CD4-positive, alpha-beta T cell treated with Interleukin-15 for 4 hours (primary cell): ENCODE measurements at places on chromosomes 6 and 20.
A peak's percentile ranks its signal among the peaks of the same experiment; 100 is the strongest.

DNA sequence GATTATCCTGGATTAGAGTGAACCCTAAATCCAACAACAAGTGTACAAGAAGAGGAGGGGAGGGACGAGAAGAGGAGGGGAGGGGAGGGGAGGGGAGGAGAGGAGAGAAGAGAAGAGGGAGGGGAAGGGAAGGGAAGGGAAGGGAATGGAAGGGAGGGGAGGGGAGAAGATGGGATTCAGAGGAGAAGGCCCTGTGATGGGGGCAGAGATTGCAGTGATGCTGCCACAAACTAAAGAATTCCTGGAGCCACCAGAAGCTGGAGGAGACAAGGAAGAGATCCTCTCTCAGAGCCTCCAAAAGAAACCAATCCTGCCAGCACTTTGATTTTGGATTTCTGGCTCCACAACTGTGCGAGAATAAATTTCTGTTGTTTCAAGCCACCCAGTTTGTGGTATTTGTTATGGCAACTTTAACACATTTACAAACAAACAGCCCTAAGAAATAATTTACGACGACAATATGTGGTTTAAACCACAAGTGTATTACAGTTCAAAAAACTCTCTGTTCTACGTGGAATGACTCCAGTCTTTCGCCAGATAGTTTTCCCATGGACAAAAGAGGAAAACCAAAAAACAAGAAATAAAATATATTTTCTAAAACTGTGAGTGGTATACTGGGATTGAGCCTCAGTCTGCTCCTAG, 235.4 kb downstream of the HDGFL1 start:
- DNase-seq, result no peak

DNA sequence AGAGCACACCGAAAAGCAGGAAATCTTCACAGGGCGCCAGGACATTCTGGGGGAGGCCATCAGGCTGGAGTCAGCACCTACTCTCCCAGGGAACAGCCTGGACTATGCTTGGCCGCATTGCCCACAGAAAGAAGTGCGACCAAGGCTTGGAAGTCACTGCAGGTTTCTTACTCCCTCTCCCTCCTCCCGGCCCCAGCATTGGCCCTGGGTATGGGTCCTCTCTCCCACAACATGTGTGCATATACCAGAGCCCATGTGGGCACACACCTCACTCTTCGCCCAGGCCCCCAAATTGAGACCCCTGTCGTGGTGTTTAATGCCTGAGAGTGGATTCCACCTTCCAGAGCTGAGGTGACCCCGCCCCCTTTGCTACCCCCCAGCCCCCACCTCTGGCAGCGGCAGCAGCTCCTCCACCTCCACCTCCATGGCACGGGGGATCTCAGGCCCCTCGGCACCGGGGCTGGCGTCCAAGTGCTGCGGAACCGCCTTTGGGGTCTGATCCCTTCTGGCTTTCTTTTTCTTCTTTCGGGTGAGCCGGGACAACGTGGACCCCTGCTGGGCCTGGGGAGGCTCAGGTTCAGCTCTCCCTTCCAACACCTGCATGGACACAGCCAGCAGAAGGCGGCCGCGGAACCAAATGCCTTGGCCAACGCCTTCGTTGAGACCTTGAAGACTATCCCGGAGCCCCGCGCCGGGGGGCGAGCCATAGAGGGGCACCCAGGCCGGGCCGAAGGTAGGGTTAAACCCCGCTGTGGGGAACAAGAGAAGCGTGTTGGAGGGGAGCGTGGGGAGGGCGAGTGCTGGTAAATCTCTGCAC, 15.2 kb upstream of the SPAG4 start:
- no peak for DNase-seq

DNA sequence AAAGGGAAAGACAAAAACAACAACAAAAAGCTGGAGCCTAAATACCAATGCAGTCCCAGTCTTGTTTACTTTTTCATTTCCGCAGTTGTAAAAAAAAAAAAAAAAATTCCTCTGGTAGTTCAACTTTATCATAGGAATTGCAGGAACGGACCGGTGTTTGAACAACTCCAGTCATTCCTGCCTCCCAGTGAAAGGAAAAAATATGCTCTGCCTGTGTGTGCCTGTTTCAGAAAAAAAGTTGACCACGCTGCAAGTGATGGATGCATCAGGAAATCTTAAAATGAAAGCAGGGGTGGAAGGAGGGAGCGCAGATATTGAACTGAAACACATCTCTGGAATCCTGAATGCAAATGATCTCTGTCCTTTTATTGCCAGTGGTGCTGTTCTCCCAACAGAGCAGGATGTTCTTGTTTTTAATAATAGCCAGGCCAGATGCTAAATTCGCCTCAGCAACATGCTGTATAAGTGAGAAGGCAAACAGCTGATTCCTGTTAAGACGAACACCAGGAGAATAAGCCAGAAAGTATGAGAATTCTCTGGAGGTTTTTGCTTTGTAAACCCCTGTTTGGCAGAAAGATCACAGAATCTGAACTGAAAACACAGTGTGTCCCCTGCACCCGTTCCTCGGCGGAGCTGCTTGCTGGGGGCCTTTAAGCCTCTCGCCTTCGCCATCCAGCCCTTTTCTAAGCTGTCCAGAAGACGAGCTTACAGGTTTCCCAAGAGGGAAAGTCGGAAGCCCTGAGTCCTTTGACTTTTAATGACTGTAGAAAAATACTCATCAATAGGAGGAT, 178.4 kb upstream of the SUPT3H start:
- no peak for DNase-seq

- no peak for DNase-seq
Observed at GRCh38 chr6:163529605-163530004, 115.1 kb downstream of the QKI start.

DNA sequence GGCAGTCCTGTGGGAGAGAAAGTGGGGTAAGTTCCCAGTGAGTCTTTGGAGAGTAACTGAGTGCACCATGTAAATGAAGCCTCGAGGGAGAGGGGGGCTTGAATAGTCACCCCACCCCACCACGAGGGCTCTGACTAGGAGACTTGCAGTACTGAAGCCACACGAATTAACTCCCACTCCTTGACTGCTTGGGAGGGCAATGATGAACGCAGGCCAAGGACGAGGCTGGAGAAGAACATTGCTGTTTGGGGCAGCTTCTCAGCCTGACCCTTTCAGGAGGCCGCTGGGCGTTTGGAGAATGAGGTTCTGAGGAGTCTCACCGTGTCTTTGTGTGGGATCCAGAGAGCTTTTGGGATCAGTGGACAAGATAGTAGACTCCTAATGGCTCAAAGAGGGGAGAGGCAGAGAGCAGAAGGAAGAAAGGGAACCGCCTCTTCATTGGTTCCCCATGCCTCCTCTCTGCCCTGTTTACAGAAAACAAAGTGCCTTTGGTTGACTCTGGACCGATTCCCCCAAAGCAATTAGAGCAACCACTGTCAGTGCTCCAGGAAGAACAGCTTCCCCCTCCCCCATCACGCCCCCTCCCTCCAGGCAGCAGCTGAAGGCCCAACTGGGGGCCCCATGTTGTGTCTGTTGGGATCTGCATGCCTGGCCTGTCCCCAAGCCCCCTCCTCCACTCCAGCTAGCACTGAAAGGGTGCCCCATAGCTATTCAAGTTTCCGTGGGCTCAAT, 41.7 kb upstream of the CDKN1A start:
- DNase-seq, result no peak

- peak; percentile 74 for DNase-seq
Observed at GRCh38 chr6:29737707-29738630, 14.7 kb downstream of the HLA-F start.

DNA sequence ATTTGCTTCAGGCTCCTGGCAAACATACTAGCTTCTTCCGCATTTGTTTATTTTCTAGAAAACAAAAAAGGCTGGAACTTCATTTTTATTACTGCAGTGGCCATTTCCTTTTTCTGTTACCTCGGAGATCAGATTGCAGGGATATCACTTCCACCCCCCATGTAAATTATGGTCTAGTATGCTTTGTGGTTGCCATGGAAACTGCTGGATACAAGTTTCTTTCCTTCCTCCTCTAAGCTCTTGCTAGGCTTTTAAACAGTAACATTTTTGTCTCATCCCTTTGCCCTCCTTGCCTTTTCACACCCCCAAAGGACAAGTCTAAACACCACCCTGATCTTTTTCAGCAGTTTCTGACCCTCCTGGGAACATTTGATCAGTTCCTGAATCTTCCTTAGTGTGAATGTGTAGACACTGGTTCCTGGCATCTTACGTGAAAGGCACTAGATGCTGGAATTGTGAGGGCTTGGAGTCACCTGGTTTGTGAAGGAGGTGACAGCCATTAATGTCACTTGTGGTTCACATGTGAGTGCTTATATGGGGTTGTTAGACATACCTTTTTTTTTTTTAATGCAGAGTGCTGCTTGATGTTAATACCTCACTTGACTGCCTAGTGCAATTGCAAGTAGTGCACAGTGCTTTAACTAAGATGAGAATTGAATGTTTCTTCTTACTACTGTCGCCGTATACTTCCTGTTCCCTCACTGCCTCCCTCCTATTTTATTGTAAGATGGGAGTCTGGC, 181.6 kb downstream of the JARID2 start:
- DNase-seq, result no peak

DNA sequence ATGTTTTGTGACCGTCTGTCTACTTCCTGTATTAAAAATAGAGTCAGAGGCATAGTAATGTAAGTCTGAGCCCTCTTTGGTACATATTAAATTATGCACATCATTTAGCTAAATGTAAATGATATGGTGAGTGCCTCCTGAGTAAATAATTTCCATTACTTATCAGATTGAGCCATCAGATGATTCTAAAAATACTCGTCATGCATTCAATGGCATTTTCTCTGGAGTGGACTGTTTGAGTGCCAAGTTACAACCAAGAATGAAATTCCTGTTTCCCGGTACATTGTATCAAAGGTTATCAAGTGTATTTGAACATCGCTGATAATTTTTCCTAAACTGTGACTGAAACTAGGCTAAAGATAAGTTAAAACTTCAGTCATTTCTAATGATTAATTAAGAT, 81.0 kb downstream of the AKAP7 start:
- no peak for DNase-seq

GRCh38 chr6:71544028-71544427, 255.4 kb downstream of the OGFRL1 start:
- no peak for DNase-seq

DNA sequence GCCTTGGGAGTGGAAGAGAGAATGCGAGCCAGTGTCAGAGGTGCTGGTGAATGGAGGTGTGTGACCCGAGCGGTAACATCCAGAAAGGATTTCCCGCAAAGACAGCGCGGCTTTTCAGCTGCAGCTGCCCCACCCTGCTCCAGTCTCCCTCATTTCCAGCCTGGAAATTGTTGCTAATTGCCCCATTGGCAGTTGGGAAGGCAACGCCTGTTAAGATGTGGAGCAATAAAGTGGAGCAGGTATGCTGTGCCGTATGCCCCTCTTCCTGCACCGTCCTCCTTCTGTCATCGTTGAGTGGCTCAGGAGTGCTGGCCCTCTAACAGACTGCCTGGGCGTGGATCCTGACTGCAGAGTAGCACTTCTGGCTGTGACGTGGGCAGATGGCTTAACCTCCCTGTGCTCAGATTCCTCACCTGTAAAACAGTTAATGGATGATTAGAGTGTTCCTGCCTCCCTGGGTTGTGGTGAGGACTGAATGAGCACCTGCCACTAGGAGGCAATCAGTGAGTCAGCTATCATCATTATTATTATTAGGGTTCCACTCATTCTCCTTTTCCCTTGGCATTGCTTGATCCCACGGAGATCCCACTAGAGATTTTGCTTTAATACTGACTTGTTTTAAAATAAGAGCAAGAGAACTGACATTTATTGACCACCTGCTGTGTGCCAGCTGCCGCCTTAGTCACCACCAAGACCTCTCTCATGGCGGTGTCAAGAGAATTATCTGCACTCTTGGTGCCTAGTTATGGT, 11.7 kb downstream of the ARFGEF2 start:
- no peak for DNase-seq

DNA sequence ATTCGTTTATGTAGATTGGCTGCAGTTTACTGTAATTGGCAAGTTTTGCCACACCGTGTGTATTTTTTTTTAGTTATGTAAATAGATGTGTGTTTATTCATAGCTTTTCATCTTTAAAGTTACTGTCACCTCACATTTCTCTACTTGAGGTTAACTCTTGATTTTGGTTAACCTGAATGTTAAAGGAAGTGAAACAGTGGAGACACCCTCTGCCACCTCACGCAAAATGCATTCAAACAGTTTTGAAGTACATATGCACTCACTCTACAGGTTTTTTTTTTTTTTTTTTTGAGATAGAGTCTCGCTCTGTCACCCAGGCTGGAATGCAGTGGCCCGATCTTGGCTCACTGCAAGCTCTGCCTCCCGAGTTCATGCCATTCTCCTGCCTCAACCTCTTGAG, 17.7 kb downstream of the OR2A4 start:
- no peak for DNase-seq

DNA sequence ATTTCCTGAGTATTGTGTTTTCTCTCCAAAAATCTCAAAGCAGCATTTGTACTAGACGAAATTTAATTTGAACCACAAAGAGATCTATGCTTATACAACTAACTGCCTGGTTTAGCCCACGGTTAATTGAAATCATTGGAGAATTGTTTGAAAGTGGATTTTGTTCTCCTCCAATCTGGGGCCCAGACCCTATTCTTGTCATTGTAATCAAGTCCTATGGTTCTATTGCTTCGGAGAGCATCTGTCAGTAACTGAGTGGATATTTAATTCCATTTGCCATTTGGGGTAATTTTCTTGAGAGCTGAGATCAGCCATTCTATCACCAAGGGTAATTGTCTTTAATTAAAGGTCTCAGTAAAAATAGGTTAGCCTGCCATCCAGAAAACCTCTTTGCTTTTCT, 117.0 kb upstream of the KCNG1 start:
- DNase-seq, result no peak

GRCh38 chr20:63850689-63851547, 10.4 kb upstream of the ABHD16B start:
- DNase-seq, result no peak

- no peak for DNase-seq
Observed at GRCh38 chr6:88238065-88238464, 71.9 kb upstream of the CNR1 start.

- no peak for DNase-seq
Observed at GRCh38 chr6:153172815-153173214, 41.7 kb upstream of the RGS17 start.

DNA sequence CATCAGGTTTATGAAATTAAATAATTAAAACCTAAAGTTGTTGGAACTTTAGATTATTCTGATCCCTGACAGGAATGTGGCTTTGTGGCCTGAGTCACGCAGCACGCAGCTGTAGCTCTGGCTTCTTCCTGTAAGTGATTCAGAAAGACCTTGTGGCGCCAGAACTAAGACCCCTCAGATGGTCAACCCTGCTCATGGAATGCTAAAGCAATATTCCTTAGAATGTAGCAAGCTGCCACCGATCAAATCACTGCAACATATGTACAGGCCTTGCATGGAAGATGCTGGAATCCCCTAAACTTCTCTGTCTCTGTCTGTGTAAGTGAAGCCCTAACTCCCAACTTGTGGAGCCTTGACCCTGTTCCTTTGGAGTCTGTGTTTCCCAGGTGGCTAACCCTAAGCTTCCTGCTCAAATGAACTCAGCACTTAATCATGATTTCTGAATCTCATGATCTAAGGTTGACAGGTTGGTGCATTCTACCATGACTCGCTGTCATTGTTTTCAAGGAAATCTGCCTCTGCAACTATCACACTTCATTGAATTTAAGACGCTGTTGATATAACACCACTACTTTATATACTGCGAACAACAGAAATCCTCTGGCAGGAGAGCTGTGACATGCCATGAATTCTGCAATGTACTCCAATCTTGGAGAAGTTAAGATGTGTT, 111.2 kb upstream of the CST7 start:
- no peak for DNase-seq
